ENCODE measurements at places on chromosomes 5 and 9.

DNA sequence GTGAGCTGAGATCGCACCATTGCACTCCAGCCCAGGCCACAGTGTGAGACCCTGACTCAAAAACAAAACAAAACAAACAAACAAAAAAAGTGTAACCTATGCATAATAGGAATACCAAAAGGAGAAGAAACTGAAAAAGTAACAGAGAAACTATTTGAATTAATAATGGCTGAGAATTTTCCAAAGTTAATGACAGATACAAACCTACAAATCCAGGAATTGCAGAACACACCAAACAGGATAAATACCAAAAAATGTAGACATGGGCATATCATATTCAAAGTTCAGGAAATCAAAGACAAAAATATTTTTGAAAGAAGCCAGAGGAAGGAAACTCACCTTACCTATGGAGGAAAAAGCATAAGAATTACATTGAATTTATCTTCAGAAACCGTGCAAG is 383.7 kb upstream of the POU5F2 start:
- H3K4me3 ChIP-seq = no peak overlapping the region
- no peak overlapping the region for H3K27ac ChIP-seq
- no peak for DNase-seq
- H3K27me3 ChIP-seq = peaks cover 33% of the 10 kb centered on the region
- H3K4me1 ChIP-seq = no peaks in the 10 kb centered on the region

DNA sequence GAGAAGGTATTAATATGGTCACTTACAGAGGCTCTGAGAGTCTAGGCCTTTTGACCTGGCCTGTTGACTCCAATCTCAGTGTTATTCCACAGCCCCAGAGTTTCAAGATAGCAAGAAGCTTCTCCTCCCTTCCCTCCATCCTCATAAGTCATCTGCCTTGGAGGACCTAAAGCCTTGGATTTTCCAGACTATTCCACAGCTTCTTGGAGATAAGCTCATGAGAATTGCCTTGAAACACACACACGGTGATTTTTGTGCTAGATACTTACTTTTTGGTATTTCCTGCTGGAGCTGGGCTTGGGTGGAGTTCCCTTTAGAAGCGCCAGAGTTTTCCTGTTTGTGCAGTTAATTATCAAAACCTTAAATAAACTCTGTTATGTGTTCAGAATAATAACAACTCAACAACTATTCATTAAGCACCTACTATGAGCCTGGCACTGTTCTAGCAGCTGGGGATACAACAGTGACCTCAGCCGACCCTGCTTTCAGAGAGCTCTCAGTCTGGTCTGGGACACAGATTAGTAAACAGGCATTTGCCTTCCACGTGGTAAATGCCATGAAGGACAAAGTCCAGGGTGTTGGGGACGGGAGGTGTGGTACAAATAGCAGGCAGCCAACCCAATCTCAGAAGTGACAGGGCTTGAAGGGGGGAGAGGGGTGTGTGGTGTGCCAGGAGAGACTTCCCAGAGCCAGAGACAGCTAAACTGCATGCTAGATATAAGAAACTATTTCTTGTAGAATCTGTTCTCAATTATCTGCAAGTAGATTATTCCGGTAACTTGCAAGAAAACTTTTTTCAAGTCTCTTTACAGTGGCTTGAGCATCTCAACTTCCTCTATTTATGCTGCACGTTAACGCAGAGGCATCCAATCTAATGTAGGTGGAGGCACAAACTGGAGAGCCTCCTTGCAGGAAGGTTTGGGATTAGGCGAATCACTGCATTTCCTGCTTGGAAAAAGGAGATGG is 55.9 kb upstream of the KLF9 start:
- no peak overlapping the region for H3K27ac ChIP-seq
- no peaks in the 10 kb centered on the region for H3K27me3 ChIP-seq
- H3K36me3 ChIP-seq = no peaks in the 10 kb centered on the region
- DNase-seq = no peak

DNA sequence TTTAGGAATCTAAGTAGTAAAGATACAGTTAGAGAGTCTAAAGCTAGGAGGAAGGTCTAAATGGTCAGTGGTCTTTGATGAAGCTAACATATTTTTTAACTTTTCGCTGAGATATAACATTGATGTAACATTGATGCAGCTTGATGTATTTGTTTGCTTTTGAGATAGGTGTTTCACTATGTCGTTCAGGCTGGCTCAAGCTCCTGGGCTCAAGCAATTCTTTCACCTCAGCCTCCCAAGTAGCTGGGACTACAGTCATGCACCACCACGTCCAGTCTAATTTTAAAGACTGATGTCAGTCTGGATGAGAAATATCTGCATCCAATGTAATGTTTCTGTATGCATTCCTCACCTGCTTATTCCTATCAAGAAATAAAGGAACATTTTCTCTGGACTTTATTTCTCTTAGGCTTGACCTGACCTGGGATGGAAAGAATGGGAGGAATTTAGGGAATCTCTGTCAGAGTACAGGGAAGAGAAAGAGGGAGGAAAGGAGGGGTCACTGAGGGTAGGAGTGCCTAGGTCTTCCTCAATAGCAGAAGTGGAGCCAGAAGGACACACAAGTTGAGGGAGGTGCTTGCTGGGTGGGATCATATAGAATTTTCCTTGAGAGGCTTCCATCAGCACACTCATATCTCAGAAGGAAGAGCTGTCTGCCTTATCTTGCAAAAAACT is 101.5 kb upstream of the GPBP1 start:
- H3K27ac ChIP-seq = no peak overlapping the region
- no peaks in the 10 kb centered on the region for H3K36me3 ChIP-seq
- H3K27me3 ChIP-seq = peaks cover 62% of the 10 kb centered on the region
- no peaks in the 10 kb centered on the region for H3K4me1 ChIP-seq
- no peak overlapping the region for H3K4me3 ChIP-seq

DNA sequence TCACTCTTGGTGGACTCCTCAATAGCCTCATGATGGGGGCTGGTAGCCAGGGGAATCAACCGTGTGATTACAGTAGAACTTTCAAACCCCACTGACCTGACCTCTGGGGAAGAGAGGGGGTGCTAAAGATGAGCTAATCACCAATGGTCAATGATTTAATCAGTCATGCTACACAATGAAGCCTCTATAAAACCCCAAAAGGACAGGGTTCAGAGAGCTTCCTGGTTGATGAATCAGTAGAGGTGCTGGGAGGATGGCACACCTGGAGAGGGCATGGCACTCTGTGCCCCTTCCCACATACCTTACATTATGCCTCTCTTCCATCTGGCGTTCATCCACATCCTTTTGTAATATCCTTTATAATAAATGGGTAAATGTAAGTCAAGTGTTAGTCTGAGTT is 8.9 kb upstream of the SH3TC2 start:
- H3K4me3 ChIP-seq = no peak overlapping the region
- peaks cover 55% of the 10 kb centered on the region for H3K27me3 ChIP-seq
- H3K36me3 ChIP-seq = no peaks in the 10 kb centered on the region
- DNase-seq = no peak
- no peak overlapping the region for H3K27ac ChIP-seq

GRCh38 chr5:116785106-116785505 is 210.5 kb upstream of the SEMA6A start:
- H3K4me3 ChIP-seq = no peak overlapping the region
- H3K27me3 ChIP-seq = no peaks in the 10 kb centered on the region
- H3K4me1 ChIP-seq = no peaks in the 10 kb centered on the region

DNA sequence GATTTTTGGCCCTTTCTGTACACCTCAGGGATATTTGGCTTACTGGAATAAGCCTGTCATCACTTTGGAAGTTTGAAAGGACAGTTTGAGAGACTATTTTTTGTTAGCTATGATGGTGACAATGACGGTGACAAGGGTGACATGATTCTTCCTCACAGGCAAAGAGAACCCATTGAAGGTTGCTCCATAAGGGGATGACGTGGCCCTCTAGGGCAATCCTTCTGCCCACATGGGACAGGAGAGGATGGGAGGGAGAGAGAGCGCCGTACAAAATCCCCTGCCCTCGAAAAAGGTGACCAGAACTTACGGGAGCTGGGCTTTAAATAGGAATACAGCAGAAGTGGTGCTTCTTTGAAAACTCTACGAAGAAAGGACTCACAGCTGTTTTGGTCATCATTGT is 22.6 kb downstream of the HRH2 start:
- no peak overlapping the region for H3K4me3 ChIP-seq
- H3K4me1 ChIP-seq = no peaks in the 10 kb centered on the region
- H3K27ac ChIP-seq = no peak overlapping the region
- no peak for DNase-seq

GRCh38 chr9:114588651-114589526 is 1.3 kb downstream of the ATP6V1G1 start:
- H3K4me3 ChIP-seq = peak overlapping the region; percentile 96
- peak overlapping the region; percentile 100 for H3K27ac ChIP-seq
- peaks cover 55% of the 10 kb centered on the region for H3K4me1 ChIP-seq
- no peaks in the 10 kb centered on the region for H3K27me3 ChIP-seq

- no peak overlapping the region for H3K4me3 ChIP-seq
- no peaks in the 10 kb centered on the region for H3K36me3 ChIP-seq
- H3K27ac ChIP-seq = no peak overlapping the region
- peaks cover 24% of the 10 kb centered on the region for H3K27me3 ChIP-seq
- no peak for DNase-seq
Measured at GRCh38 chr9:114196979-114197622, 41.8 kb downstream of the COL27A1 start.

- H3K27ac ChIP-seq = no peak overlapping the region
- no peaks in the 10 kb centered on the region for H3K4me1 ChIP-seq
- H3K27me3 ChIP-seq = no peaks in the 10 kb centered on the region
- H3K4me3 ChIP-seq = no peak overlapping the region
- no peaks in the 10 kb centered on the region for H3K36me3 ChIP-seq
- no peak for DNase-seq
Measured at GRCh38 chr5:158569534-158569933, 530.2 kb downstream of the EBF1 start.

GRCh38 chr5:142404046-142404477 is 79.2 kb upstream of the SPRY4 start:
- no peaks in the 10 kb centered on the region for H3K36me3 ChIP-seq
- DNase-seq = no peak
- H3K27ac ChIP-seq = peak overlapping the region; percentile 27
- H3K4me3 ChIP-seq = no peak overlapping the region
- H3K27me3 ChIP-seq = peaks cover 36% of the 10 kb centered on the region

- no peaks in the 10 kb centered on the region for H3K4me1 ChIP-seq
- no peaks in the 10 kb centered on the region for H3K36me3 ChIP-seq
- no peak overlapping the region for H3K27ac ChIP-seq
- no peak for DNase-seq
- H3K4me3 ChIP-seq = no peak overlapping the region
Measured at GRCh38 chr9:106286249-106286648, 576.7 kb upstream of the ZNF462 start.

GRCh38 chr5:11520241-11520930 is 383.9 kb downstream of the CTNND2 start:
- no peaks in the 10 kb centered on the region for H3K4me1 ChIP-seq
- DNase-seq = no peak
- H3K27ac ChIP-seq = no peak overlapping the region
- H3K27me3 ChIP-seq = no peaks in the 10 kb centered on the region
- H3K36me3 ChIP-seq = no peaks in the 10 kb centered on the region

DNA sequence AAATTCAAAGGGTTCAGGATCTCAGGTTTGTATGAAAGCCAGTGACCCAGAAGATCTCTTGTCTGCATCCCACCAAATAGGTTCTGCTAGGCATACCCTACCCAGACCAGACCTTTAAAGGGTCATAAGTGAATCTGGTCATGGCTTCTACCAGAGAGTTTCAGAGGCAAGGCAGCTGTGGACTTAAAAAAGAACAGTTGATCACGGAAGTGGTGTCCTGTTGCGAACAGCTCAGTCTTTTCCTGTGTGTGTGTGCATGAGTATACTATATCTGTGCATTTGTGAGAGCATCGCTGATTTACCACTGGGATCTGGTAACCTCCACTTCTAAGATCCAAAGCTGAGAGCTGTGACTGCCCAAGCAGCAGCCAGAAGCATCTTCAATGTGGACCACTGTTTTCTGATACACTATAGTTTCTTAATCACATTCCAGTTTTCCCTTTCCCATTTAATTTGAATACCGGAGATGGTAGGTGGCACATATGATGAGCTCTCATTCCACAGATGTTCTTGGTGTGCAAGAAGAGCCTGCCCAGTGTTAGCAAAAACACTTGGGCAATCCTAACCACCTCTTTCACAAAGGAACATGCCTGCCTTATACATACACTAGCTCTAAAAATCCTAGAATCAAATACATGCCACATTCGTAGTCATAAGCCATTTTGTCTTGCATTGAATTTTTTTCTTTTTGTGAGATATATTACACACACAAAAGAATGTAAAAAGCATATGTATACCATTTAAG is 36.2 kb upstream of the OR2S2 start:
- peaks cover 91% of the 10 kb centered on the region for H3K27me3 ChIP-seq
- no peak overlapping the region for H3K4me3 ChIP-seq
- no peaks in the 10 kb centered on the region for H3K4me1 ChIP-seq
- no peak for DNase-seq
- no peak overlapping the region for H3K27ac ChIP-seq

DNA sequence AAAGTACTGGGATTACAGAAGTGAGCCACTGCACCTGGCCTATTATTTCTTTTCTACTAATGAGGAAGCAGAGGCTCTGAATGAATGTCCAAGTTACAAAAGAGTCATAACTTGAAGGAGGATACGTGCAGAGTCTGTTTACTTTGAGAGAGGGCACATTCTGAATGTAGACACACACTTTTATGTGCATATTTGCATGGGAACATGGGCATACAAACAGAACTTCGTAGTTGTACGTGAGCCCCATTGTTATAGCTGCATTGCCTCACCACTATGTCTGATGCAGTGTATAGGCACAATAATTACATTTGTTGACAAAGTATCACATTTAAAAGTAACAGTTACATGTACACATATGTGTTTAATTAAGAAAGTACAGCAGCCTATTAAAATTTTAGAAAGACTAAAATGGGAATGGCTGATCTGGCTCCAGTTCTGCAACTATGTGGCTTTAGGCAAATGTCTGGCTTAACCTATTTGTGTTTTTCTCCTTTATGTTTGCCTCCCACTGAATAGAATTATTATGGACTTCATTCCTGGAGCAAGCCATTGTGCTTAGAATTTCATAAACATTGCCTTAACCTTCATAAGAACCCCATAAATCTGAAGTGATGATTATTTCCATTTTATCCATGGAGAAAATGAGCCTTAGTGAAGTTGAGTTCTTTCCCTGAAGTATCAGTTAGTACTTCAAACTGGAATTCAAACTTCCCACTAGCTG is 3.0 kb upstream of the DPYSL3 start:
- H3K27me3 ChIP-seq = peaks cover 34% of the 10 kb centered on the region
- H3K36me3 ChIP-seq = peaks cover 2% of the 10 kb centered on the region
- no peak overlapping the region for H3K27ac ChIP-seq
- no peak for DNase-seq
- no peak overlapping the region for H3K4me3 ChIP-seq

All from central memory CD8-positive, alpha-beta T cell (primary cell).